OCI-LY7 (cell line): ENCODE measurements at places on chromosomes 16 and 17. TPM values are rescaled to one million over a fixed set of nuclear protein-coding genes. Genes with fewer than 3 reads are reported as not detected.

Gene SMIM22
- not detected in 2 replicates for total RNA-seq

Gene PNMT
- total RNA-seq, result not detected in 2 replicates

Gene KCNH6
- not detected in 2 replicates for total RNA-seq

Gene GLOD4
- 79.7 and 86.8 TPM in 2 replicates for total RNA-seq

Gene C17orf100
- total RNA-seq, result 5.2 and 5.6 TPM in 2 replicates

DNA sequence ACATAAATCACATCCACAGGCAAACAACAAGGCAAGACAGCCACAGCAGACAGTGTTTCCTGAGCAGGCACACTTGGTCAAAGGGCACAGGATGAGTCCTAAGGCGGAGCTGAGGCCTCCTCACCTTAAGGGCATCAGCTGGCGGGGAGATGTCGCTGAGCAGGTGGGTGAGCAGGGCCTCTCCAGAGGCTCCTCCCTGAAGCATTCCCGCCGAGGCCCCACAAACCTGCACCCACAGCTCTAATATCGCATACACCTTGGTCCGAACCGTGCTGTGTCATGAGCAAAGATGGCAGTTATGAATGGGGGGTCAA, 29.3 kb downstream of the PELP1 start:
- DNase-seq, result no peak

GRCh38 chr16:80442779-80443178, 98.0 kb upstream of the DYNLRB2 start:
- no peak for DNase-seq

GRCh38 chr17:35432176-35433074, at the start of gene SLFN12:
Gene SLFN12, minus strand, starts transcription at chr17:35432500. Its CDS starts 9,472 bp downstream, at chr17:35423028.
- DNase-seq, result no peak

DNA sequence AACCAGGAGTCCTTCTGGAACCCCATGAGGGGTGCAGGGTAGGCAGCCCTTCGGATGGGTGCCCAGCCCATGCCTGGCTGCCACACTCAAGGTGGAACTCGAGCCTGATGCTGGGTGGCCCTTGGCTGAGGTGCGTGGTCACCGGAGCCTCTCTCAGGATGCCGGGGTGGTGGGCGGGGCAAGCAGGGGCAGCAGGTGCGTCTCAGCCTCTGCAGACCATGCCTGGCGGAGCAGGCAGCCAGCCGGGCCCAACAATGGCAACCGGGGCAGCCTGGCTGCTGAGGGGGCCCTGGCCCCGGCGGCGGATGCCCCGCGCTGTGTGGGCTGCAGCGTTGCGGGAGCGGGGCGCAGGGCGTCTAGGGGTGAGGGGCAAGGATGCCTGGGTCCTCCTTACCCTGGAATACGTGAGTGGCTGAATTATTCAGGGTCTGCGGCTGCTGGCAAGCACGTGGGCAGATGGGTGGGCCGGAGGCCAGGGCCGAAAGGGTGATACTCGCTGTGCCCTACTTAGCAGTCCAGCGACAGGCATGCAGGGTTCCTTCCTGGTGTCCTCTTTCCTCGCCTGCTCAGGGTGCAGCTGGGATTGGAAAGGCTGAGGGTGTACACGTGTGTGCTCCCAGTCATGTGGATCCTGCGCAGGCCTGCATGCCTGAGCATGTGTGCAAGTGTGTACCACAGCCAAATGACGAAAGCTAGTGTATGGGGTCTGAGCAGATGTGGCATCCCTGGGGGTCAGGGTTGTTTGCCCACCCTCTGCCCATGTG, 14.6 kb downstream of the MYO15A start:
- no peak for DNase-seq

- no peak for DNase-seq
Observed at GRCh38 chr16:19228052-19228451, 57.5 kb upstream of the CLEC19A start.

DNA sequence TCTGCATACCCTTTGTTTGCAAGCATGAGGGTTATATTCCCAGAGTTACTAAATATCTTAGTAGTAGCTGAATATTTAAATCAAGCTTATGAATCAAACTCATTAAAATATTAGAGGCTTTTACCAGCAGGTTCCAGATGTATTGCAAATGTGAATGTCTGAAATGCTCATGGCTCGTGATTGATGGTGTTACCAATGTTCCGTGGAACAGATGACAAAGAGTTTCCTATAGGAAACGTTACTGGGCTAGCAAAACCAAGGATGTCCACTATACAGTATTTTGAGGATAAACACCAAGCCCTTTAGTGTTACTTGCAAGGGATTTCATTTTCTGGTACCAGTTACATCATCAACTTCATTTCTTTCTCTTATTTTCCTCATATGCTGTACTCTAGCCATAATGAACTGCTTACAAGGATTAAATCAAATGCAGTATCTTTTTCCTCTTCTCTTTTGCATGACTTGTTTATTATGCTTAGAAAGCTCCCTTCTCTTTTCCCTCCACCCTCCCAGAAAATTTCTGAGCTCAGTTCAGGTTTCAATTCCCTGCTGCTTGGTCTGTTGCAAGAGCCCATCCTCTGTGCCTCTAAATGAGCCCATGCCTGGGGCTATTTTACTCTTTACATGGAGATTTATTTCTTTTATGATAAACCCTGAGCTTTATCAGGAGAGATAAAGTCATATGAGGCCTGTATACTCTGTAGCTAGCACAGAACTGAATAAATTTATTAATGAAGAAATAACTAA, 1537.1 kb upstream of the GOT2 start:
- no peak for DNase-seq

GRCh38 chr16:22353191-22353919, 21.1 kb downstream of the CDR2 start:
- DNase-seq, result no peak

- no peak for DNase-seq
Observed at GRCh38 chr17:79544142-79544914, 66.5 kb downstream of the RBFOX3 start.

GRCh38 chr17:2195729-2196128, 107.9 kb downstream of the SMG6 start:
- DNase-seq, result no peak

- DNase-seq, result peak; percentile 10
Observed at GRCh38 chr17:59287452-59287851, 44.0 kb upstream of the YPEL2 start.

- DNase-seq, result no peak
Observed at GRCh38 chr16:49837688-49838410, 18.1 kb downstream of the ZNF423 start.
